EL (cell line): ENCODE measurements at places on chromosomes 13 and 19.

- no peak for DNase-seq
These were observed 237.1 kb downstream of the TSHZ3 start for GRCh38 chr19:31112158-31112557.

DNA sequence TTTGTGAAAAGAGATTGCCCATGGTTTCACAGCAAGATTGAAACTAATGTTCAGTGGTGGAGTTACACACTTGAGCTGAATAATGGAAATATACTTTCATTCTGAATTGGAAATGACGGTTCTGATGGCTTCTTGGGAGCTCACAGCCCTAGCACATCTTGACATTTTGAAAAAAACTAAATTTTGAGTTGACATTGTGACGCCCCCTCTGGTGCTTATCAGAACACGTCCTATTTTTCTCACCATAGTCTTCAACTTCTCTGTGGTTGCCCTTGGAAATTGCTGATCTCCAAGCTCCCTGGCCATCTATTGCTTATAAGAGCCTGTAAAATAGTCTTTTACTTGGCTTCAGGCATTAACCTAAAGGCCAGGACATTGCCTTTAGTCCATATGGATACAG, 202.1 kb downstream of the OXGR1 start:
- DNase-seq, result no peak

- no peak for DNase-seq
These were observed 2.4 kb upstream of the LYL1 start for GRCh38 chr19:13104848-13105711.

DNA sequence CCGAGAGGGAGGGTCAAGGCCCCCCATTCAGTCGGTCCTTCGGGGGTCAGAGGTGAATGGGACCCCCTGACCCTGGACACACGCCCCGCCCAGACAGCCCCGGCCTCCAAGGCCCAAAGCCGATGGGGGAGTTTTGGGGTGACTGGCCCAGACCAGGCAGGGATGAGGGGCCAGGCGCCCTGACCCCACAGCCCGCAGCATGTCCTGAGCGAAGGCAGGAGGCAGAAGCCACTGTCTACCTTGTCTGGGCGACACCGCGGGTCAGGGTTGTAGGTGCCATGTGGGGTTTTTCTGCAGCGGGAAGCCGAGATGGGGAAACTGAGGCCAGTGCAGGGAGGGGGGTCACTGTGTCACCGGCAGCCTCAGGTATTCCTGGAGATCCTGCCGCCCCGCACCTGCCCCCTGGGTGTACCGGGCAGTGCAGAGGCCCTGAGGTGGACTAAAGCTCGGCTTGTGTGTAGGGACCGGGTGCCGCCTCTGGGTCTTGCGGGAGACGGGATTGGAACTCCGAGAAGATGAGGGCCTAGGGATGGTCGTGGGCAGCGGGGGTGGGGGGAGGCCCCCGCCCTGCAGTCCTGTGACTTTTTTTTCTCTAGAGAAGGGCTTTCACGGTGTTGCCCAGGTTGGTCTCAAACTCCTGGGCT, 8.5 kb downstream of the ARID3A start:
- DNase-seq, result no peak

- peak; percentile 44 for DNase-seq
These were observed 22.8 kb upstream of the SIGLEC11 start for GRCh38 chr19:49983645-49984229.

DNA sequence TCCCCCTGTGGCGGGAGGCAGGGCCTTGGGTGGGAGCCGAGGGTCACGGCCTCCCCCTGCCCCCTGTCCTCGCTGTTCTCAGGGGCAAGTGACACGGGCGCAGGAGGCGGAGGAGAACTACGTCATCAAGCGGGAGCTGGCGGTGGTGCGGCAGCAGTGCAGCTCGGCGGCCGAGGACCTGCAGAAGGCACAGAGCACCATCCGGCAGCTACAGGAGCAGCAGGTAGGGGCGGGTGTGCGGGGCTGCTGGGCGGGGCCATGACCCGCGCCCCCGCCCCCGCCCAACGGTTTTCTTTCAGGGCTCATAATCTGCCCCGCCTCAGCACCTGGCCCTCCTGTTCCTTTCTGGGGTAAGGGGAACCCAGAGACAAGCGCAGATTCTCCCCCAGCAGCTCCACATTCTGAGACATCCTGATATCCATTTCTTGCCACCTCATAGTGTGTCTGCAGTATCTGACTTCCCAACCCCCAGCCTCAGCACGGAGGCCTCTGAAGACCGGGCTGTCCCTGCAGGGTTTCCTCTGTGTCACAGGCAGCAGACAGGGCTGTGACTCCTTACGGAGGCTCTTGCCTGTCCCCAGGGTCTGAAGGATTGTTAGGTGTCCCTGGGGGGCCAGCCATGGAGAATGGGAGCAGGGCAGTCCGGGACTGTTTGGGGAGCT, 15.9 kb downstream of the PRR36 start:
- no peak for DNase-seq

GRCh38 chr19:27776020-27776419, 1436.9 kb downstream of the UQCRFS1 start:
- DNase-seq, result peak; percentile 44

GRCh38 chr13:78868991-78869390, 210.0 kb upstream of the OBI1 start:
- DNase-seq, result no peak

DNA sequence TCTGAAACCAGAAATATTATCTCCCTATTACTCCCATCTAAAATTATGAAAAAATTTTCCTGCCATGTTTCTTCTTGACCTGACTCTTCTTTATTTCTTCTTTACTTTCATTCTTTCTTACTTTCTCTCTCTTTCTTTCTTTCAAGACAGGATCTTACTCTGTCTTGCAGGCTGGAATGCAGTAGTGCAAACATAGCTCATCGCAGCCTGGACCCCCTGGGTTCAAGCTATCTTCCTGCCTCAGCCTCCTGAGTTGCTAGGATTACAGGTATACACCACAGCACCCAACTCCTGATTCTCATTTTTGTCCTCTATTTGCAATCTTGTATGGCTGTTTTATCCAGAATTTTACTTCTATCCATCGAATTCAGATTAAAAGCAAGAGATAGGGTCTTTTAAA, 631.1 kb downstream of the TBC1D4 start:
- DNase-seq, result no peak

DNA sequence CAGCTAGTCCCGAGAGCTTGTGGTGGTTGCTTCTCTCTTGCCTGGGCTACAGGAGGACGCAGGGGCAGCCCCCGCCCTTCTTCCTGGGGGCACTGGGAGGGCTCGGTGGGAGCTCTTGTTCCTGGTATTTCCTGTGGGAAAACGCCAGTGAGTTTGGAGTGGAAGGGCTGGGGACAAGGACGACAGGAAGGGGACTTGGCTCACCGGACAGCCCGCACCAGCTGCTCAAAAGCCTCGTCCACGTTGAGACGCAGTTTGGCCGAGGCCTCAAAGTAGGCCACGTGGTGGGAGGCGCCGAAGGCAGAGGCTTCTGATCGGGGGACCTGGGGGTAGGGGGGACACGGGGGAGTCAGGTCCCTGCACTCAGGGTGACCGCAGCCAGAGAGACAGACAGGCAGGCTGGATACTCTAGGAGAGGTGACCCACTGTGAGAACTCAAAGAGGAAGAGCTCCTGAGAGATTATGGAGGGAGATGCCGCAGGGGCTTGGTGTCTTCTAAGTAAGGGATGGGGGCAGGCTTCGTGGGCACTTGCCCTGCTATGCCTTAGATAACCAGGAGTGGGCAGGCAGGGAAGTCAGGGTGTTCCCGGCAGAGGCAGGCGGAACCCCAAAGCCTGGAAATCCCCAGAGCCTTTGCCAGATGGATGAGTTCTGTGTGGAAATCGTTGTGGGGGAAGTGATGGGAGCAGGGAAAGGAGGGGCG, 4.3 kb downstream of the RRAS start:
- peak; percentile 23 for DNase-seq

DNA sequence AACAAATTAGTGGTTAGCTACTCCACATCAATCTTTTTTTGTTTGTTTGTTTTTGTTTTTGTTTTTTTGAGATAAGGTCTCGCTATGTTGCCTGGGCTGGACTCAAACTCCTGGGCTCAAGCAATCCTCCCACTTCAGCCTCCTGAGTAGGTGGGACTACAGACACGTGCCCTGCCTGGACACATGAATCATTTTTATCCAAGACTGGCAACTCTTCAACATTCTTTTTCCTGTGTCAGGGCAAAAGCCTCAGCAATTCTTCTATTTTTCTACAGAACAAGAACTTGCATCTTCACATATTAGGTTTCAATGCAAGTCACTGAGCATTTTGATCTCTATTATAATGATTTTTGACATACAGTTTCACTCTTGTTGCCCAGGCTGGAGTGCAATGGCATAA, 76.8 kb upstream of the LRCH1 start:
- no peak for DNase-seq

DNA sequence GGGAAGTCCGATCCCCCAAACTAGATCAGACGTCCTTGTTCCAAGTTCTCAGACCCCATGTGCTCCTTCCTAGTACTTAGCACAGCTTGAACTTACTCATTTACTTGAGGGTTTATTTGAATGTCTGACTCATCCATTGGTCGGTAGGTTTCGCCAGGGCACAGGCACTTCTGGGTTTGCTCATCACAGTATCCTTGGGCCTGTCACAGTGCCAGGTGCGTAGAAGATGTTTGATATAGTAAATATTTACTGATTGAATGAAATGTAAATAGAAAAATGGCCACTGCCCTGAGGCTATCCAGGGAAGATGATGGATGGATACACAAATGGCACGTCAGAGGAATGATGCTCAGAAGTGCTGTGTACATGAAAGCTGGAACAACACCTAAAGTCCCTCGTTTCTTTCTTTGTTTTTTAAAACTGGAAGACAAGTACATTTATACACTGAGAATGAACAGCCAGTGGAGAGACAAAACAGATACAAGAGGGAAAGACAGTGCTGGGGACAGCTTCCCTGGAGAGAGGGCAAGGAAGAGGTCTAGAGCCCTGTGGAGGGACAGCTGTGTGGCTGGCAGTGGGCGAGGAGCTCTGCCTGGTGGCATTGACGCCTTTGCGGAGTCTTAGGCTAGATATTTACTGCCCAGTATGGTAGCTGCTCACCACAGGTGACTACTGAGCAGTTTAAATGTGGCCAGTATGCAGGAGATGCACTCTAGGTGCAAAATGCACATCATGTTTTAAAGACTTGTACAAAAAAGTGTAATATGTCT, 31.2 kb upstream of the KL start:
- DNase-seq, result peak; percentile 12
